Activated CD4-positive, alpha-beta T cell treated with anti-CD3 and anti-CD28 coated beads for 36 hours (primary cell): ENCODE measurements at places on chromosomes 1 and 21. TPM values are rescaled to one million over a fixed set of nuclear protein-coding genes. Genes with fewer than 3 reads are reported as not detected.

DNA sequence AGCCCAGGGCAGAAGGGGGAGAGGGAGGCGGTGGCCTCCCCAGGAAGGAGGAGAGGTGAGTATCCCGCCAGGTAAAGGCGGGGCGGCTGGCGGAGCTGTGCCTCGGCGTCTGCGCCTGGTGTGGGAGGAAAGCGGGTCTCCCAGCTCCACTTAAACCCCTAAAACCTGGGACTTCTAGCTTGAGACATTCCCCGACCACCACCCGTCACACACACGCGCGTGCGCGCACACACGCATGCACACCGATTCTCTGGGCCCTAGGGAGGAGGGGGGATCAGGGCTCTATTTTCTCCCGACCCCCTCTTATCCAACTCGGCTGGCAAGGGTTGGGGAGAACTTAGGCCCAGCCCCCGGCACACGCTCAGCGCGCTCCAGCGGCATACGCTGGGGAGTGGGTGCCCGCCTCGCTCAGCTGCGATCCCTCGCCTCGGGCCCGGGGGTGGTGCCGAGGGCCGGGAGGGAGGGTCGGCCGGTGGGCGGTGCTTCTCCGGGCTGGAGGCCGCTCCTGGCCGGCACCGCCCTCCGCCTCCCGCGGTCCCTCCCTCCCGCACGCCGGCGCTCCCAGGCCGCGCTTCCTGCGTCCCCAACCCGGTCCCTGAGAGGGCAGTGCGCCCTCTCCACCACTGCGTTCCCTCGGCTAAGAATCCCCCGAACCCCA is at the start of gene TMEM51:
TSS of gene TMEM51 (plus strand) at position 564 of the 658 bp plus-strand sequence. CDS start 61,341 bp downstream, outside the sequence.
- H3K4me1 ChIP-seq, result peaks cover 19% of the 10 kb centered on the region
- H3K36me3 ChIP-seq, result no peaks in the 10 kb centered on the region
- peaks cover 47% of the 10 kb centered on the region for H3K27me3 ChIP-seq
- DNase-seq, result peak; percentile 17
- H3K27ac ChIP-seq, result no peak within 1 kb of the TSS

Gene SLAMF9
- not detected for total RNA-seq

- H3K36me3 ChIP-seq, result peaks cover 9% of the 10 kb centered on the region
- H3K4me1 ChIP-seq, result peaks cover 21% of the 10 kb centered on the region
- H3K27ac ChIP-seq, result no peak overlapping the region
- no peak overlapping the region for H3K4me3 ChIP-seq
- DNase-seq, result no peak
Observed at GRCh38 chr1:203742436-203742835, 22.5 kb upstream of the LAX1 start.

DNA sequence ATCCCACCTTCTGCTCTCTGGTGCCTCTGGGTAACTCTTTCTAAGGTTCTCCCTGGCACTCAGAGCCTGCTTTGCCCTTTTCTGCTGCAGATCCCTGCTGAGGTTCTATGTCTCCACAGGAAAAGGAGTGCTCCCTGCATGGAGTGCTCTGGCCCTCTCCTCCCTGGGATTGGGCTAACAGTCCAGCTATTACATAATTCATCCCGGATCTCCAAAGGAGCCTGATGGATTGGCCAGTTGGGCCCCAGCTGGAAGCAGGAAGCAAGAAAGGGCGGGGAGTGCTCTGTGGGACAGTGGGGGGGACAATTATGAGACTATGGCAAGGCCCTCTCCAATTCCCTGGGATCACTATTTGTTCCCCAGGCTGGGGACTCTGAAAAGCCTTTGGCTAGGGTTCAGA is 51.9 kb upstream of the GOLT1A start:
- no peaks in the 10 kb centered on the region for H3K4me1 ChIP-seq
- no peak overlapping the region for H3K4me3 ChIP-seq
- H3K36me3 ChIP-seq, result no peaks in the 10 kb centered on the region

- no peak for DNase-seq
- peak overlapping the region; percentile 83 for H3K27ac ChIP-seq
Observed at GRCh38 chr1:28247612-28248272, 11.6 kb upstream of the SESN2 start.

DNA sequence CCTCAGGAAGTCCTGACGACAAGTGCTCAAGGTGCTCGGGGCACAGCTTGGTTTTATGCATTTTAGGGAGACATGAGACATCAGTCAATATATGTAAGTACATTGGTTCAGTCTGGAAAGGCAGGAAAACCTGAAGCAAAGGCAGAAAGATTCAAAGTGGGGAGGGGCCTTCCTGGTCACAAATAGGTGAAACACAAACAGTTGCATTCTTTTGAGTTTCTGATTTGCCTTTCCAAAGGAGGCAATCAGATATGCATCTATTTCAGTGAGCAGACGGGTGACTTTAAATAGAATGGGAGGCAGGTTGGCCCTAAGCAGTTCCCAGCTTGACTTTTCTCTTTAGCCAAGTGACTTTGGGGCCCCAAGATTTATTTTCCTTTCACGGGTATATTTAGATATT is 8.9 kb upstream of the RNF187 start:
- H3K27me3 ChIP-seq, result no peaks in the 10 kb centered on the region
- H3K36me3 ChIP-seq, result no peaks in the 10 kb centered on the region
- no peak for DNase-seq
- H3K27ac ChIP-seq, result no peak overlapping the region
- H3K4me1 ChIP-seq, result peaks cover 19% of the 10 kb centered on the region

- no peak overlapping the region for H3K4me3 ChIP-seq
- H3K27me3 ChIP-seq, result no peaks in the 10 kb centered on the region
- no peak overlapping the region for H3K27ac ChIP-seq
Observed at GRCh38 chr1:244896550-244896949, 32.2 kb upstream of the HNRNPU start.

DNA sequence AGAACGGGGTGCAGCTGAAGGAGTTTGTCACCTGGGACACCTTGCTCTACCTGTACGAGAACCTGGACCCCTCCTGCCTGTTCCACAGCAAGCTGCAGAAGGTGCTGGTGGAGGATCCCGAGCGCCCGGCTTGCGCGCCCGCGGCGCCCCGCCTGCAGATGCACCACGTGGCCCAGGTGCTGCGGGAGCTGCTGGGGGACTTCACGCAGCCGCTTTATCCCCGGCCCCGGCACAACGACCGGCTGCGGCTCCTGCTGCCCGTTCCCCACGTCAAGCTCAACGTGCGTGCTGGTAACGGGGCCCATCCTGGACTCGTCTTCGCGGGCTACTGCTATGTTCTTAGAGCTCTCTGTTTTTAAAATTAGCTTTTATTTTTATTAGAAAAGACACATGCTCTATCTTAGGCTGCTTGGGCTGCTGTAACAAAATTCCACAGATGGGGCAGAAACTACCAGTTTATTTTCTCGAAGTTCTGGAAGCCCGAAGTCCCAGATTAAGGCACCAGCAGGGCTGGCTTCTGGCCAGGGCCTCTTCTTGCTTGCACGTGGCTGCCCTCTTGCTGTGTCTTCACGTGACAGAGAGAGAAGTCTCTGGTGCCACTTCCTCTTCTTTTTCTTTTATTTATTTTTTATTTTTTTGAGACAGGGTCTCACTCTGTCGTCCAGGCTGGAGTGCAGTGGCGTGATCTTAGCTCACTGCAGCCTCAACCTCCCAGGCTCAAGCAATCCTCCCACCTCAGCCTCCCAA is 38.1 kb downstream of the TRPM2 start:
- H3K27me3 ChIP-seq, result no peaks in the 10 kb centered on the region
- H3K36me3 ChIP-seq, result no peaks in the 10 kb centered on the region
- no peak for DNase-seq
- H3K4me1 ChIP-seq, result no peaks in the 10 kb centered on the region

Gene SPRR2B
- total RNA-seq, result not detected

DNA sequence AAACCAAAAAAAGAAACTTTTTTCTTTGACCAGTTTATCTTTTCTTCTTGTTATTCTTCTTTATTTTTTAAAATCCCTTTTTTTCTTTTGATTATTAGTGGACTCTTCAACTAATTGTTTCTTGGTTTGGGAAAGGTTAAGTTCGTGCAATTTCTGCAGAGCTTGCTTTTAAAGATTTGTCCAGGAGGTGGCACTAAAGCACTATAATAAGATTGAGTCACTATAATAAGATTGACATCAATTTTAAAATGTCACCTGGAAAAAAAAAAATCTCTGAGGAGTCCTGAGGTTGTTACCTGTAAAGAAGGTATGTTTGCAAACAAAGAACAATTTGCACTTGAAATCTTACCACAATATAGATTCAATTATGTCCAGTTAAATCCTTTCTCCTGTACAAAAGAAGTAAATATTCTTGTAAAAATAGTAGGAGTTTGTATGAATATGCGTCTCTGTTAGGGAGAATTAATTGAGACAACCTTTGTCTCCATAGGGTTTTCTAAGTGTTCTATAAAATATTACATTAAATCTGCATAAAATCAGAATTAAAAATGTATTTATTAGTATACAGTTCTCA is 166.7 kb downstream of the ADGRL4 start:
- H3K27me3 ChIP-seq, result no peaks in the 10 kb centered on the region
- peak; percentile 43 for DNase-seq
- no peaks in the 10 kb centered on the region for H3K36me3 ChIP-seq
- H3K4me1 ChIP-seq, result peaks cover 10% of the 10 kb centered on the region

Gene TEKT2
- not detected for total RNA-seq

- no peak overlapping the region for H3K4me3 ChIP-seq
- no peaks in the 10 kb centered on the region for H3K27me3 ChIP-seq
- no peak for DNase-seq
- no peaks in the 10 kb centered on the region for H3K36me3 ChIP-seq
Observed at GRCh38 chr21:25079053-25079452, 528.2 kb downstream of the MRPL39 start.

DNA sequence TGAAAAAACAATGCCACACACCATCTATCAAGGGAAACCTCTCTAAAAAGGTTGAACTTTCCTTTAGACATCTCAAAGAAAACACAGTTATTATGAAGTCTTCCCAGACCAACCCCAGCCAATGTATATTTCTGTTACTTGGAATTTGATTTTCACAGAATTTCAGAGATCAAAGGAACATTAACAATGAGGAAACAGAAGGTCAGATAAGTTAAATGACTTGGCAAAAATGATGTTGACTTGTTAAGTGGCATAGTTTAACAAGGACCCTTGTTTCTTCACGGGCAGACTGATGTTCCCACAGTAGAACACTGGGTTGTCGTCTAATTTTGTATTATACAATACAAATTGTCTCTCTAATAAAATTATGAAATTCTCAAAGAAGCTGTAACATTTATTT is 29.0 kb downstream of the NME7 start:
- H3K36me3 ChIP-seq, result peaks cover 19% of the 10 kb centered on the region
- H3K4me1 ChIP-seq, result peaks cover 22% of the 10 kb centered on the region
- no peak overlapping the region for H3K4me3 ChIP-seq
- no peaks in the 10 kb centered on the region for H3K27me3 ChIP-seq

Gene FAM72D
- 25.9 TPM for total RNA-seq

DNA sequence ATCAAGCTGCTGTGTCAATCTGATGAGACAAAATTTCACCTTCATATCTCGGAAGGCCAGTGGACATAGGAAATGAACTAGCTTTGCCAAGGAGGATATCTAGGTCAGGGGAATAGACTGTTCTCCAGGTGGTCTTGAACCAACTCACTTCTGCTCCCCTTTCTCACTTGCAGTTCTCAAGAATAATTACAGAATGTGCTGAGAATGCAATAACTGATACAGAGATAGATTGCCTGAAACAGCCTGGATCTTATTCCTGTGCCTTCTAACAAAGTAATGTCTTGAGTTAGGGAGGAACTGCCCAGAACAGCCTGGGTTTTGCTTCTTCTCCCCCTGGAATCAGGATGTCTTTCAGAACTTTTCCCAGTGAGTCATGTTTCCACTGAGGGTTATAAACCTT is 636.7 kb downstream of the KCNT2 start:
- H3K27me3 ChIP-seq, result no peaks in the 10 kb centered on the region
- H3K4me3 ChIP-seq, result no peak overlapping the region
- no peak overlapping the region for H3K27ac ChIP-seq
- no peak for DNase-seq
- H3K4me1 ChIP-seq, result no peaks in the 10 kb centered on the region
- no peaks in the 10 kb centered on the region for H3K36me3 ChIP-seq

DNA sequence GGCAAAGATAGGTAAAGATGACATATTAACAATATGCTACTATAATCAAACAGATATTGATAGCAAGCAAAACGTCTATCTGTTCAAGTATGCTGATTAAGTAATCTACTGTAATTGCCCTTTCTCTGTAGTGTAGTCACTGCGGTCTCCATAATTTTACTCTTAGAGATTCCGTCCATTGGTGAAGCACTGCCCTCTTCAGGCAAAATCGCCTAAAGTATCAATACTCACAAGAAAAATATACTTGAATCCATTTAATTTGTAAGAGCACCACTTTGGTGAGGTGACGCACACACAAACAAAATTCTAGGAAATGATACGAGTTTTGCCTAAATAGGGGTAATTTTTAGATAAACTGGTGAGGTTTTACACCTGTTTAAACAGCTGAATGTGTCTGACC is 434.6 kb upstream of the CHRM3 start:
- H3K4me3 ChIP-seq, result no peak overlapping the region
- DNase-seq, result no peak
- H3K27me3 ChIP-seq, result no peaks in the 10 kb centered on the region
- H3K27ac ChIP-seq, result no peak overlapping the region

DNA sequence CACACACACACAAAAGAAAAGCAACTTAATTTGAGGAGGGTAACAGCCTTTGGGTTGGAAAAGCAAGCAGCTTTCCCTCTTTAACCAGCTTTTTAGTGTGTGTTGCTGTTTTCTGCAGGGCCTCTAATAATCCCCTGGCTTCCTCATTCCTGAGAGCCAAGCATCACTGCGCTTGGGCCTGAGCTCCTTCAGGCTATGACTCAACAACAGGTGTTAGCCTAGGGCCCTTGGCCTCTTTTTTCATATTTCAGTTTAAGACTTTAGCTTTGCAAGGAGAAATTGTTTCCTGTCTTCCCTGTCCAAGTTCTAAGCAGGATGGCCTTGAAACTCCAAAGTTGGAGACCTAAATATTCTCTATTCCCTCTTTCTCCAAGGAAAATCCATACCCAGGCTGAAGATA is 26.2 kb upstream of the SNX27 start:
- no peak overlapping the region for H3K27ac ChIP-seq
- H3K36me3 ChIP-seq, result no peaks in the 10 kb centered on the region
- no peak overlapping the region for H3K4me3 ChIP-seq
- H3K27me3 ChIP-seq, result peaks cover 3% of the 10 kb centered on the region

DNA sequence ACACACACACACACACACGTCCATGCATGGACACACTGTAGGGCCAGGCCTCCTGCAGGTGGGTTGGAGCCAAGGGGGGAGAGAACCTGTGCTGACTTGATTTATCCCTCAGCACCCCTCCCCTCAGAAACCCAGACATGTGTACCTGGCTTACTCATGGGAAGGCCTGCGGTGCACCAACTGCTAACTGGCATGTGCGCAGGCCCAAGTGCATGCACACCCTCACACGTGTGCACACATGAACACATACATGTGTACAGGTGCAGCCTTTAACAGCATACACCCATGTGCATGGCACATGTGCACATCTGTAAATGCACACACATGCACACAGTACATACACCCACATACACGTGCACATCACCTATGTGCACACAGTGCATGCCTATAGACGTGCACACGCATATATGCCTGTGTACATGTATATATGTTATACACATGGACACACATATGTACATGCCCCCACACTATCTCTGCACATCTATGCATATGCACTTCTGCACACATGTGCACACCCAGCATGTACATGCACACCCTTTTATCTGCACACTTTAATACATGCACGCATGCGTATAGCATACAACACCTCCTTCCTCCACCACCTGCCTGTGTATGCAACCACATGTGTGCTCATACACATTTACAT is 67.5 kb downstream of the TRIM11 start:
- H3K4me3 ChIP-seq, result no peak overlapping the region
- no peak overlapping the region for H3K27ac ChIP-seq
- peaks cover 15% of the 10 kb centered on the region for H3K36me3 ChIP-seq
- no peaks in the 10 kb centered on the region for H3K4me1 ChIP-seq
- no peak for DNase-seq
- no peaks in the 10 kb centered on the region for H3K27me3 ChIP-seq

Gene NBL1
- total RNA-seq, result 10.7 TPM

GRCh38 chr1:82337635-82338034 is 536.9 kb downstream of the ADGRL2 start:
- H3K36me3 ChIP-seq, result no peaks in the 10 kb centered on the region
- H3K4me1 ChIP-seq, result no peaks in the 10 kb centered on the region
- no peak overlapping the region for H3K27ac ChIP-seq
- H3K4me3 ChIP-seq, result no peak overlapping the region
